A549 treated with GW870086 at 1 μM for 4 hours (cell line): ENCODE measurements at places on chromosomes 1 and 21. TPM values are rescaled to one million over a fixed set of nuclear protein-coding genes. Genes with fewer than 3 reads are reported as not detected.

CBS gene
- total RNA-seq: 10.0 to 12.5 TPM (median 10.4 TPM) in 5 replicates

SLC35F3 gene
- 4.0 to 5.4 TPM (median 5.3 TPM) in 5 replicates for total RNA-seq

DMBX1 gene
- total RNA-seq: 0.70 to 1.2 TPM (median 1.1 TPM) in 5 replicates

TMEM51 gene
- 36.9 to 41.3 TPM (median 38.6 TPM) in 5 replicates for total RNA-seq

RHBDL2 gene
- total RNA-seq: 1.8 to 2.3 TPM (median 1.9 TPM) in 5 replicates

RIMS3 gene
- 1.0 to 1.7 TPM (median 1.2 TPM) in 5 replicates for total RNA-seq

RNF186 gene
- not detected in 5 replicates for total RNA-seq

RNPEP gene
- total RNA-seq: 78.8 to 89.9 TPM (median 86.4 TPM) in 5 replicates

LENEP gene
- total RNA-seq: 0.23 TPM in 1 of 5 replicates, not detected in the others

PTPN22 gene
- not detected in 5 replicates for total RNA-seq

ADAMTS5 gene
- not detected in 5 replicates for total RNA-seq

DNM3 gene
- total RNA-seq: 0.27 to 0.80 TPM (median 0.62 TPM) in 5 replicates

THEM5 gene
- not detected in 5 replicates for total RNA-seq

ZSWIM5 gene
- total RNA-seq: 0.47 to 0.65 TPM (median 0.57 TPM) in 5 replicates

UTS2 gene
- not detected in 5 replicates for total RNA-seq

MAB21L3 gene
- total RNA-seq: 0.08 TPM in 1 of 5 replicates, not detected in the others

BCAN gene
- total RNA-seq: 0.16 to 0.21 TPM in 2 of 5 replicates, not detected in the others

TNFAIP8L2 gene
- total RNA-seq: not detected in 5 replicates

KCND3 gene
- total RNA-seq: not detected in 5 replicates

NLRP3 gene
- not detected in 5 replicates for total RNA-seq

RHD gene
- total RNA-seq: not detected in 5 replicates

FCAMR gene
- not detected in 5 replicates for total RNA-seq

FLG2 gene
- total RNA-seq: not detected in 5 replicates
